ENCODE measurements at places on chromosomes 6 and 20. TPM values are rescaled to one million over a fixed set of nuclear protein-coding genes. Genes with fewer than 3 reads are reported as not detected.

DNA sequence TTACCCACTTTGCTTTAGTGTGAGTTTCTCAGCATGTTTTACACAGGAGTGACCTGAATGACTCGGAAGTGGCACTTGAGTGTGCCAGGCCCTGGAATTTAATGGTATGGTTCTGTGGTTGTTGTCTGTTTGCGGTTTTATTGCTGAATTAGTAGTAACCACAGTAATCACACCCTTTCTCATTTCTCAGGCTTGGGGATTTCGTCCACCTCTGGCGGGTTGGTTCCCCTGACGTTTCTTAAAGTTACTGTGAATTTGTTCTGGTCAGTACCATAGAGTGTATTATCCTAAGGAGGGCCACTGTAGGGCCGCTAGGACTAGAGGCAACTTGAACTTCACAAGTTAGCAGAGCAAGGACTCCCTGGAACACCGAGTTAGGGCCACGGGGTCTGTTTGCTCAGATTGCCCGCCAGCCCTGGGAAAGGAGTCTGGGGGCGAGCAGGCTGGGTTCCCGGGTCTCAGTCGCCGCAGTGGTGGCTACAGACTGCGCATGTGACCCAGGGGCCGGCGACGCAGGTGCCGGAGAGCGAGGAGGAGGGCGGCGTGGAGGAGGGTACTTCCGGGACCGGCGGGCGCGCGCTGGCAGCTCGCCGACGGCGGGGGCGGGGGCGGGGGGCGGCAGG, 546 bp upstream of the KLHL32 start:
- DNase-seq, result no peak

DNA sequence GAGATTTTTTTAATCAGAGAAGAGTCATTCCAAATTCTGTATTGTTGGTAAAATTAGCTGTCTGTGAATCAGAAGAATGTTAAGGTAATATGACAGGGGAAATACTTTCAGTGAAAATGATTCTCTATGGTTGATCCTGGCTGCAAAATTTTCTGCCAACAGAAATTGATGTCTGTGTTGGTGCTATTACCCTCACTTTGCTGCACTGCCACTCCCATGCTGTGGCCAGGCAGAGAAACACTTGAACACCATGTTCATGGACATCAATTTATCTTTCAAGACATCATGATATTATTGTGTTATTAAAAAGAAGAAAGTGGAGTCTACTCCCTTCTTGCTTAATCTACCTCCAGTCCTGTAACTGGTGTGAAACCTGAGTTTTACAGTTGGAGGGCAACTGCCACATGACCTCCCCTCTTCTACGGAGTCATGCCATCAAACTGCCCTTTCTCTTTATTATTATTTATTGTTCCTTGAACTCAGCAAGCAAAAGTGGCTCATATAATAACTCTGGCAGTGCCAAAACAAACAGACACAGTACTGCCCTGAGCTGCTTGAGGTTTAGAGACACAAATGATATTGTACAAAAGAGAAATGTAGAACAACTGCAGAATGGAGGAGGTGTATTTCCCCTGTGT, 288.0 kb upstream of the JAG1 start:
- no peak for DNase-seq

DNA sequence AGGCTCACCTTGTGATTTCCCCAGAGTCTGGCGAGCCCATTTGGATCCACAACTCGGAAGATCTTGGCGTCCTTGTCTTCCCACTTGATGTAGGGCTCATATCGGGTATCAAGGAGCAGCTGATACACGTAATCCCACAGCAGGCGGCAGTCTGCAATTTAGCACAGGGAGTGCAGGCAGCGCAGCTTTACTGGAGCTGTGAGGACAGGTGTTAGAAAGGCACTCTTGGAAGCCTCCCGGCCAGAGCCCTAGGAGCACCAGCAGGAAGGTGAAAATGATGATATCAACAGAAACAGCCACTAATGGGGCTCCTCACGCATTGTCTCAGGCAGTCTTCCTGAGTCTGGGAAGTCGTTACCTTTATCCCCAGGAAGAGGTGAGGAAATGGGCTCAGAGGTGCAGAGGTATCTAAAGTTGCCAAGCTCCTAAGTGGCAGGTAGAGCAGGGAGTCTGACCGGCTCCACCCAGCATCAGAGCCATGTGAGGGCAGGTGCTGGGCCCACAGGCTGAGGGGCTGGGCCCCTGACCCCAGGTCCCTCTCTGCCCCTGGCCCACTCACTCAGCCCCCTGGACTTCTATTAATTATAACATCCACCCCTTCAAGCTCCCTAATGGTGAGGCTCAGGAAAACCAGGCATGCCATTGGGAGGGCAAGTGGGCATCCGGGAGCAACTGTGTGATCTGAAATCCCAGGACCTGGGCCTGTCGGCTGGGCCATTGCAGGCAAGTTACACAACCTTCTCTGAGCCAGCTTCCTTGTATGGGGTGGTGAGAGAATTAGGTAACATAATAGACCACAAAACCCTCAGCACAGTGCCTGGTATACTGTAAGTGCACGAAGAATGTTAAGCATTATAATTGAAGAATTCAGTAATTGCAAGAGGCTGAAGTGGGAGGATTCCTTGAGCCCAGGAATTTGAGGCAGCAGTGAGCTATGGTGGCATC, 18.3 kb downstream of the ETV7 start:
- DNase-seq, result no peak

DNA sequence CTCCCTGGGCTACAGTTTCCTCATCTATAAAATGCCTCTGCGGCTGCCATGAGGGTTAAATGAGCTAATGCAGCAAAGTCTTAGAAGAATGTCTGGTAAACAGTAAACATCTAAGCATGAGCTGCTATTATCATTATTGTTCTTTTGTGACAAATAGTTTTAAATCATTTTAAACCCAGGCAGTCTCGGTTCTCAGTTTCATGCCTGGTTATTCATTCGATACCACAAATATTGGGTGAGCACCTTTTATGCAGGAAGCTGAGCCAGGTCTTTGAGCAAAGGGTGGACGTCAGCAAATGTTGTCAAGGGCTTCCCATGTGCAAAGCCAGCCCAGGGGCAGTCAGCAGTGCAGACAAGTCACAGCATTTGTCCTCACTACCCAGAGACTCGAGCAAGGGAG, 128.7 kb downstream of the NFATC2 start:
- DNase-seq, result peak; percentile 52

GRCh38 chr6:6823568-6824224, 235.2 kb downstream of the LY86 start:
- no peak for DNase-seq

GRCh38 chr20:34522969-34523871, 7.0 kb downstream of the DYNLRB1 start:
- DNase-seq, result peak; percentile 46

XKR7 gene
- not detected for polyA plus RNA-seq

Data from CD4-positive, CD25-positive, alpha-beta regulatory T cell (primary cell).